ENCODE measurements at places on chromosomes 5 and 9.

- no peaks in the 10 kb centered on the region for H3K36me3 ChIP-seq
- no peak for DNase-seq
- H3K27me3 ChIP-seq: no peaks in the 10 kb centered on the region
- no peak overlapping the region for H3K27ac ChIP-seq
Observed at GRCh38 chr5:11468334-11469039, 435.8 kb downstream of the CTNND2 start.

DNA sequence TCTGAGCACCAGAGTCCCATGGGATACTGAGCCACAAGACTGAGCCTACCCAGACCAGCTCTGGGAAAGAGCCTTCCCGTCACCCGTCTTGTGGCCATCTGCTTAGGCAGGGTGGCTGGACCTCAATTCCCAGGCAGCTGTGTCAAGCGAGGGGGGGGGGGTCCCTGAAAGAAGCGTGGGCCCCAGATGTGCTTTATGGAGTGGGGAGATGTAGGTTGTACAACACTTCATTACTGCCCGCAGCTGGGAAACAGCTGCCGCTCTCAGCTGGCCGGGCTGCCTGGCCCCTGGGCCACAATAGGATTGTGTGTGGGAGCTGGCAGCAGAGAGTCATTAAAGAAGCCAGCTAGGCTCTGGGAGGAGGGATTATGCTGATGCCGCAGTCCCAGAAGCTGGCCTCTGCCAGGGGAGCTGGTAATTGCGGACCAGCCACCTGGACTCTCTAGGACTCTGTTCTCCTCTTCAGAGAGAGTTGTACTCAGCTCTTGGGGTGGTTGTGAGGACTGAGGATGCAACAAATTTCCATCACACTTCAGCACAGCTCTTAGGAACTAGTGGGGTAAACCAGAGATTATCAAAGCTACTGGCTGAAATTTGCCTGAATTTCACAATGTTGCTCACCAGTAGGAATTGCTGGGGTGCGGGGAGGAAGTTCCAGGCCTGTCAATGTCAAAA lies 145.4 kb downstream of the GADD45G start:
- H3K27ac ChIP-seq: no peak overlapping the region
- H3K4me3 ChIP-seq: no peak overlapping the region
- no peak for DNase-seq
- H3K4me1 ChIP-seq: peaks cover 12% of the 10 kb centered on the region

DNA sequence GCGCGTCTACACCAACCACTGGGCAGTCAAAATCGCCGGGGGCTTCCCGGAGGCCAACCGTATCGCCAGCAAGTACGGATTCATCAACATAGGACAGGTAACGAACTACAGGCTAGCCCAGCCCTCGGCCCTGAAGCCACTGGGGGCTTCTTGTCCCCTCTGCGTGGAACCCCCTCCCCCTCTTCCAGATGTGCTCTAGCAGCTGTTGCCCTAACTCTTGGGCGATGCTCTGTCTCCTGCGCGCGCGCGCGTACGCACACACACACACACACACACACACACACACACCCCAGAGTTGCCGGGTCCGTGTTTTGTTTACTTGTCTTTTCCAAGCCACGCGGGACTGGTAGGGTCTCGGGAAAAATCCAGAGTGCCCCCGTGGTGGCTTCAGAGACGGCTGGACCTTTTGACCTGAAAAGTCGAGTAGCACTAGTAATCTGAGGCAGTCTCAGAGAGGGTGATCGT lies 836 bp downstream of the PCSK5 start:
- H3K36me3 ChIP-seq: no peaks in the 10 kb centered on the region
- H3K4me1 ChIP-seq: peaks cover 39% of the 10 kb centered on the region
- H3K4me3 ChIP-seq: peak overlapping the region; percentile 98
- peak overlapping the region; percentile 87 for H3K27ac ChIP-seq
- no peak for DNase-seq
- no peaks in the 10 kb centered on the region for H3K27me3 ChIP-seq

GRCh38 chr5:140023611-140024191 lies 19.4 kb downstream of the NRG2 start:
- no peaks in the 10 kb centered on the region for H3K36me3 ChIP-seq
- no peak overlapping the region for H3K27ac ChIP-seq
- H3K27me3 ChIP-seq: peaks cover 28% of the 10 kb centered on the region
- H3K4me1 ChIP-seq: no peaks in the 10 kb centered on the region

DNA sequence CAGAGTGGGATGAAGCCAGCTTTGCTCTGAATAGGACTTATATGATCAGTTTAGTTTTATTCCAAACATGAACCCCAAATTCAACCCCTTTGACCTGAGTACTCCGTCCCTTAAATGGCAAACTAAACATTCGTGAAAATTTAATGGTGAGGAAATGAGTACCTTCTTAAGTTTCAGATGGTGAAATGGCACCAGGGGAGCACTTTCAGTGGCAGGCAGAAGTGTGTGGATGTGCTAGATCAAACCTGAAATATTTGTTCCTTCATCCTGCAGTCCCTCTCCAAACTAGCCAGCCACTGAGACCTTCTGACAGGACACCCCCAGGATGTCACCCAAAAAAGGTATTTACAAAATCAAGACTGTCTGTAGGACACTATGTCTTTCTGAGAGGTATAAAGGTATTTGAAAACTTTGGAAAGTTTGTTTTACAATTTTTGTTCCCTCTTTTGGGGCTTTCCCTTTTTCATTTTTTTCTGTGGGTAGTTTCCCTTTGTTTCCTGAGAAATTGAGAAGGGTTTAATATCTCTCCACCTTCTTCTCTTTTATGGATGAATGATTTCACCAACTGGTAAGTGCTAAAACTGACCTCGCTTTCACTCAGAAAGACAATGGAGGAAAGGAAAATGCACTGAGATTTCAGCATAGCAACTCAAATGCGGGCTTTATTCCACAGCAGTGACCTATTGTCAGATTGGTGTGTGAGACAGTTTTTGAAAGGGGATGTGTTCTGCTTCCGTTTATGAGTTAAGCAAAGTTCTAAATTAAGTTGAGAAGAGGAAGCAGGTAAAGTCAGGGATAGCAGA lies 127.1 kb downstream of the TMC1 start:
- no peak overlapping the region for H3K27ac ChIP-seq
- no peaks in the 10 kb centered on the region for H3K36me3 ChIP-seq
- no peaks in the 10 kb centered on the region for H3K4me1 ChIP-seq
- H3K4me3 ChIP-seq: no peak overlapping the region

GRCh38 chr5:149824120-149824519 lies 94.0 kb downstream of the PPARGC1B start:
- H3K36me3 ChIP-seq: peaks cover 3% of the 10 kb centered on the region
- peaks cover 2% of the 10 kb centered on the region for H3K4me1 ChIP-seq
- no peaks in the 10 kb centered on the region for H3K27me3 ChIP-seq
- no peak for DNase-seq
- H3K27ac ChIP-seq: no peak overlapping the region
- no peak overlapping the region for H3K4me3 ChIP-seq

DNA sequence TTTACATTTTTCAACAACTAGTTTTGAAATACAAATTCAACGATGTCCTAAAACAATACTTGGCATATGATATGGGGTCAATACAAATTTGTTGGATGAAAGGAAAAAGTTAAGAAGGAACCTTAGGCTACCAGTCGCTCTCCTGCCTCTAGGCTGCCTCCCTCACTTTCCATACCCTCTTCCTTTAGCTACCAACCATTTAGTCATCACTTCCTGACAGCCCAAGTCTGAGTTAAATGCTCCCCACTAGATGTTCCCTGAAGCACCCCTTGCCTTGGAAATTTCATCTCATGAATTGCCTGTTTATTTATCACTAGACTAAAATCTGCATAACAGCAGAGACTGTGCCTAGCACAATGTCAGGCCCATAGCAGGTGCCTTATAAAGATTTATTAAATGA lies 2.7 kb upstream of the LARS1 start:
- DNase-seq: no peak
- H3K4me1 ChIP-seq: peaks cover 13% of the 10 kb centered on the region
- H3K27me3 ChIP-seq: peaks cover 4% of the 10 kb centered on the region
- peak overlapping the region; percentile 16 for H3K4me3 ChIP-seq
- H3K27ac ChIP-seq: no peak overlapping the region
- H3K36me3 ChIP-seq: peaks cover 20% of the 10 kb centered on the region

GRCh38 chr9:83423815-83424707 lies 114.1 kb downstream of the FRMD3 start:
- no peak overlapping the region for H3K27ac ChIP-seq
- H3K4me1 ChIP-seq: no peaks in the 10 kb centered on the region
- H3K36me3 ChIP-seq: no peaks in the 10 kb centered on the region
- DNase-seq: no peak
- H3K4me3 ChIP-seq: no peak overlapping the region
- no peaks in the 10 kb centered on the region for H3K27me3 ChIP-seq

GRCh38 chr5:42267091-42267490 lies 156.1 kb upstream of the GHR start:
- H3K27ac ChIP-seq: no peak overlapping the region
- peaks cover 3% of the 10 kb centered on the region for H3K27me3 ChIP-seq
- H3K4me1 ChIP-seq: no peaks in the 10 kb centered on the region
